ENCODE measurements at places on chromosomes 2 and 18.

DNA sequence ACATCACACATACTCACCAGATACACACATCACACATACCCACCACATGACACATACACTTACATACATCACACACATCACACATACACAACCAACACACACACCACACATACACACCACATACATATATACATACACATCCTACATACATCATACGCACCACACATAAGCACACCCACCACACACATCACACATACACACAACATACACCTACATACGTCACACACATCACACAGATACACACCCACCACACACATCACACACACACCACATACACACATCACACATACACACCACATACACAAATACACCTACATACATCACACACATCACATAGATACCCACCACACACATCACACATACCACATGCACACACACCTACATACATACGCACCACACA, 158.4 kb downstream of the NDUFA10 start:
- no peak for DNase-seq

GRCh38 chr2:132978840-132979239, 308.8 kb upstream of the LYPD1 start:
- DNase-seq: no peak

- no peak for DNase-seq
Observed at GRCh38 chr2:74092275-74092674, 55.4 kb downstream of the BOLA3 start.

DNA sequence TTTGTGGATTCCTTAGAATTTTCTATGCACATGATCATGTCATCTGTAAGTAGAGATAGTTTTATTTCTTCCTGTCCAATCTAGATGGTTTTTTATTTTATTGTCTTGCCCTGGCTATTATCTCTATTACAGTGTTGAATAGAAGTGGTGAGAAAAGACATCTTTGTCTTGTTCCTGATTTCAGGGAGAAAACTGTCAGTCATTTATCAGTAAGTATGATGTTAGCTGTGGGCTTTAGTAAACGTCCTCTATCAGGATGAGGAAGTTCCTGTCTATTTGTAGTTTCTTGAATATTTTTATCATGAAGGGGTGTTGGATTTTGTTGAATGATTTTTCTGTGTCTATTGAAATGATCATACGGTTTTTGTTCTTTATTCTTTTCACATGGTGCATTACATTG, 5.3 kb downstream of the PLEKHH2 start:
- no peak for DNase-seq

DNA sequence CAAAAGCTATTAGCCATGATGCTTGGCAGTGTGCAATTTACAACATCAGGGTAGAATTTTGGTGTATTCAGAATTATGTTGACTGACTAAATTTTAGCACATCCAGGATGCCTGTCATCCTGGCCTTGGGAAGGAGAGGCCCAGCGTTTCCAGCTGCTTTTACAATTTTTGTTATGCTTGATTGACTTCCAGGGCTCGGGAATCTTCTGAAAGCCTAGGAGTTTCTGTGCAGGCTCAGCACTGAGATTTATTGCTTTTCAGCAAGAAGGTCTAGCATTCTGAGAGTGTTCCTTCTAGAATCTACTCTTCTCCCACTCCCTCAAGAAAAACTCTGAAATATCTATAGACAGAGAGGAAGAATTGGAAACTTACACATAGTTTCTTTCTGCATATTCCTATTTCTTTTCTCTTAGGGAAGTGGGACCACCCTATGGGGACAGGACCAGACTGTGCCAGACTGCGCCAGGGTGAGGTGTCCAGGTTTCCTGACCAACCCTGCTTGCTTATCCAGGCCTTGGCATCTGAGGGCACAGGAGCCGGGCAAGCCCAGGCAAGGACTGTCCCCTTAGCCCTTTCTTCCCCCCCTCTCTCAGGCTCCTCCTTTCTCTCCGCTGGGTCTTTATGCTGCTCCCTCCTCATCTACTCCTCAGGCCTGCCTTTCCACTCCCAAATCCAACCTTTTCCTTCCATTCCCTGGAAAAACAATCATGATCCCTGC, 26.9 kb downstream of the MAIP1 start:
- no peak for DNase-seq

DNA sequence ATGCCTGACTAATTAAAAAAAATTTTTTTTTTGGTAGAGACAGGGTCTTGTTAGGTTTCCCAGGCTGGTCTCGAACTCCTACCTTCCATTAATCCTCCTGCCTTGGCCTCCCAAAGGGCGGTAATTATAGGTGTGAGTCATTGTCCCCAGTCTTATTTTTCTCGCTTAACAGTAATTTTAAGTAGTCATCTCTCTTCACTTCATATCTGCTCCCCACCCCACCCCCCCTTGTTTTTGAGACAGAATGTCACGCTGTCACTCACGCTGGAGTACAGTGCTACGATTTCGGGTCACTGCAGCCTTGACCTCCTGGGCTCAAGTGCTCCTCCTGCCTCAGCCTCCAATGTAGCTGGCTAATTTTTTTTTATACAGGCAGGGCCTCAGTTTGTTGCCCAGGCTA, 27.7 kb downstream of the RAB10 start:
- DNase-seq: no peak

DNA sequence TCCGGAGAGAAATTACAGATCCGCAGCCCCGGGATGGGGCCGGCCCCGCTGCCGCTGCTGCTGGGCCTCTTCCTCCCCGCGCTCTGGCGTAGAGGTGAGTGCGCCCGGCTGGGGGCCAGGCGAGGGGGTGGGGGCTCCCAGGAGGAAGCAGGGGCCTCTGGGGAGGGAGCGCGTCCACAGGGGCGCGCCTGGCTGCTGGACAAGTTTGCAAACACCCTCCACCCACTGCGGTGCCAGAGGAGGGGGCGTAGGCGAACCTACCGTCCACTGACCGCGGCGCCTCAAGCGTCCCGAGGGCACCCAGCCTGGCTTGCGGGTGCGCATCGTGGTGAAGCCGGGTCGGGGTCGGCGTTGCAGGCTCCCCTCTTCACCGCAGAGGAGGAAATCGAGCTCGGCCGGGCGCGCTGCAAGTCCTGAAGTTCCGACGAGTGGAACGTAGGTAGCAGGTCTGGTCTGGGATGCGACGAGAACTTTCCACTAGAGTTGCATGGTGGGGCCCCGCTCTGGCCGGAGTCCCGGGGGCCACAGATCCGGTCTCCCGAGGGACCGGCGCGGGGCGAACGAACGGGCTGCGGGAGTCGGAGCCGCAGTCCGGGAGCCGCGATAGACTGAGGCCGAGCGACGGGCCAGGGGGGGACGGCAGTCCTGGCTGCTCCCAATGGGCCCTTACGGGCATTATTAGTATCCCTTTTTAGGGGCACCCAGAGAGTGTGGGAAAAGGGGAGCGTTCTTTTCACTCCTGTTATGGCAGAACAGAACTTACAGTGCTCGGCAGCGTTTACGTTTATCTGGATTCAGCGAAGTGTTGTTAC, 502 bp downstream of the MERTK start:
- no peak for DNase-seq

DNA sequence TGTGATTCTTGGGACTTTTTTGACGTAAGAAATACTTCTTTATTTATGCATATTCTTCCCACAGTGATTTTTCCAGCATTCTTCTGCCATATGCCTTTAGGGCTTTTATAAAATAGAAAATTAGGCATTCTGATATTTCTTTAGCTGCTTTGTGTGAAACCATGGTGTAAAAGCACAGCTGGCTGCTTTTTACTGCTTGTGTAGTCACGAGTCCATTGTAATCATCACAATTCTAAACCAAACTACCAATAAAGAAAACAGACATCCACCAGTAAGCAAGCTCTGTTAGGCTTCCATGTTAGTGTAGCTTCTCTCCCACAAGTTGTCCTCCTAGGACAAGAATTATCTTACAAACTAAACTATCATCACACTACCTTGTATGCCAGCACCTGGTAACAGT, 62.6 kb downstream of the EIF5B start:
- DNase-seq: no peak

DNA sequence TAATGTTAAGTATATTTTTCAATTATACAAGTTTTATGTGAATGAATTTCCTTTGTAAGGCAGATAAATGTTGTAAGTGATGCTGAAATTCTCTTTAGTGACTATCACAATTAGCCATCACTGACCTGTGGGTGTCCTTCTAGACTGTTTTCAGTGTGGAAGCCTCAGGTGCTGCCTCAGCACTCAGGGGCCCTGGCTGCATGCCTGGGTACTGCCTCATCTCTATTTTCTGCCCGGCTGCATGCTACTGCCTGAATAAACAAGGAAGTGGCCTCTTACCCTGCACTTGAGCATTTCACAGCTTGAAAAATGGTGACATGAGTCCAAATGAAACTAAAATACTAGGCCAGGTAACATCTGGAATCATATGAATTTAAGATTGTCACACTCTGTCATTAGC, 787.6 kb upstream of the SALL3 start:
- DNase-seq: no peak

All from esophagus squamous epithelium (tissue), 5 donors.